ENCODE measurements at places on chromosomes 5 and 9.

- DNase-seq, result no peak
These were observed 28.9 kb upstream of the CPLX2 start for GRCh38 chr5:175842506-175842905.

GRCh38 chr9:20478786-20479185 is 143.5 kb downstream of the MLLT3 start:
- DNase-seq, result no peak

- DNase-seq, result no peak
These were observed 89.3 kb upstream of the IL12B start for GRCh38 chr5:159419576-159419975.

DNA sequence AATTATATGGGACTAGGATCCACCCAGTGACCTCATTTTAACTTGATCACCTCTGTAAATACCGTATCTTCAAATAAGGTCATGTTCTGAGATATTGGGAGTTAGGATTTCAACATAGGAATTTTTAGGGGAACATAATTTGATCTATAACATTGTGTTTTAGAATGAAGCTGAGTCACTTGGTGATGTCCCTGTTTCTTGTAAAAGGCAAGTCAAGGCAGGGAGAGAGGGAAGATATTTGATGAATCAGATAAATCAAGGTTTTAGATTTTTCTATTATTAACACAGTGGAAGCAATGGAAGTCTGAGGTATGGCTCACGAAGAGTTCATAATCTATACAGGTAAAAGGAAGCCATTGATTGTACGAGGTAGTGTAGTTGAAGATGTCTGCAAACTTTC is 11.8 kb upstream of the GPR151 start:
- DNase-seq, result no peak

DNA sequence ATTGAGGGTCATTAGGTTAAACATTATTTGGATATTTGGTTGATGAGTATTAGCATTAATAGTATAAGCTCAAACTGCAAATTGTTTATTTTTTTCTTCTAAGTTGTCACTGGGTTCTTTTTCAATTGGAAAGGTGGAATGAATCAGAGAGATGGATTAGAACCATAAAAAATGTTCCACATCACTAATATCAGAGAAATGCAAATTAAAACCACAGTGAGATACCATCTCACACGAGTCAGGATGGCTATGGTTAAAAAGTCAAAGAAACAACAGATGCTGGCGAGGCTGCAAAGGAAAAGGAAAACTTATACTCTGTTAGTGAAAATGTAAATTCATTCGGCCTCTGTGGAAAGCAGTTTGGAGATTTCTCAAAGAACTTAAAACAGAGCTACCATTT is 122.8 kb downstream of the CCDC192 start:
- no peak for DNase-seq

All from amniotic stem cell (primary cell).